Stimulated activated CD8-positive, alpha-beta memory T cell treated with anti-CD3 and anti-CD28 coated beads, Interleukin-15, amount 100 ng/mL, for 24 hours (primary cell): ENCODE measurements at places on chromosomes 6 and 20.

DNA sequence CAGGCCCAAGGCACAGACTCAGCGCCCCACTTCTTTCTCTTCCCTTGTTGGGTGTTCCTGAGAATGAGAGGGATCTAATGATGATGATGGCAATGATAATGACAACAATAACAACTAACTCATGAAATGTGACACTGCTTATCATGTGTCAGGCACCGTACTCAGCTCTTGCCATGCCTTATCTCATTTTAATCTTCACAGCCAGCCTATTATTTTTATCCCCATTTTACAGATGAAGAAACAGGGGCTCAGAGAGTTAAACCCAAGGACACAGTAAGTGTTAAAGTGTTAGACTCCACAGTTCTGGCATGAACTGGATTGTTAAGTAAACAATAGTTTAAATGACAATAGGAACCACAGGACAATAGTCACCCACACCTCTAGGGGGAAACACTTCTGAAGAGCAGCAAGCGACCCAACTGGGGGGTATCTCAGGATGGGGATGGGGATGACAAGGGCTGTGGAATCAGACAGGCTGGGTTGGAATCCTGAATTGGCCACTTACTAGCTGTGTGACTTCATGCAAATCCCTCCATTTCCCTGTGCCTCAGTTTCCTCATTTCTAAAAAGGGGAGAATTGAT, 12.5 kb downstream of the RSPH9 start:
- no peak for DNase-seq

DNA sequence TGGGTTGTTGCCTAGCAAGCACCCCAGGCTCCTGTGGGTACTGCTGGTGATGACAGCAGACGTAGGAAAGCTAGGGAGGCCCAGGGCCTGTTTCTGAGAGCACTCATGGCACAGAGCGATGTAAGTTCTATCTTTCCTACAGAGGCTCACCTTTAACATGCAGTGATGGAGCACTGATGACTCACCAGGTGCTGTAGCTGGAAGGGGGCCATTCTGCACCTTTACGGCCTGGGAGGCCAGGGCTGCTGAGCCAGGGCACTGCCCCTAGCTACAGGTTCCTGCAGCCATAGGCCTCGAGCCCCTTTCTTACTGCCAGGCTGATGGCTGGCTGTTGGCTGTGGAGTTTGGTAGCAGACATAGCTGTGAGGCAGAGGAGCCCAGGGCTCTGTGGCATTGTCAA, 31.1 kb upstream of the GPR6 start:
- DNase-seq: no peak

DNA sequence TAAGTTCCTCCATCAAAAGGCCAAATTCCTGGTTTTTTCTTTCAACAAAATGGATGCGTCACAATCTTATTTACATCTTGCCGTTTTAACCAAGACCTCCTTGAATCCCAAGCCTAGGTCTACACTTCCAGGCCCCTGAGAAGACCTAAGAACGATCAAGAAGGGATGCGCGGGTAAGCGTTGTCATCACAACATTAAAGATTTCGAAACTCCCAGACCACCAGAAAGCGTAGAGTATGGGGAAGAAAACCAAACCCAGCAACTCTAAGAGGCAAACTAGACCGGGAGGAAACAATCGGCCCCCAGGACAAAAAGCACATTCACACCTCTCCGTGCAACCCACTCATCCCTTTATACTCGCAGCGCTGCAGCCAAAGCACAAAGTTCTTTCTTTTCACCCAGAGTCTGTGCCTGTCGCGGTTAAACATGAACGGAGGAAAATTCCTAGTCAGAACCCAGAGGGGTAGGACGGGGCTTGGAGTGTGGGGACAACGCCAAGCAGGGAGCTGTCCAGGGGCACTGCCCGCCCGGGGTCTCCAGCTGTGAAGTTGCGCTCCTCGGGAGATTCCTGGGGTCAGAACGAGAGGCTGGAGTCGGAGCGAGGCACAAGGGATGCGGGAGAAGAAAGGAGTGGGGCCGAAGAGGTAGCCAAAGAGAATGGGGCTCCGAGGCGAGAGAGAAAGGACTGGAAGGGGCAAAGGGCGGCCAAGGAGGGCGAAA, 725 bp downstream of the OSER1 start:
- DNase-seq: no peak

GRCh38 chr6:109292420-109292819, 89.8 kb downstream of the CD164 start:
- DNase-seq: no peak

DNA sequence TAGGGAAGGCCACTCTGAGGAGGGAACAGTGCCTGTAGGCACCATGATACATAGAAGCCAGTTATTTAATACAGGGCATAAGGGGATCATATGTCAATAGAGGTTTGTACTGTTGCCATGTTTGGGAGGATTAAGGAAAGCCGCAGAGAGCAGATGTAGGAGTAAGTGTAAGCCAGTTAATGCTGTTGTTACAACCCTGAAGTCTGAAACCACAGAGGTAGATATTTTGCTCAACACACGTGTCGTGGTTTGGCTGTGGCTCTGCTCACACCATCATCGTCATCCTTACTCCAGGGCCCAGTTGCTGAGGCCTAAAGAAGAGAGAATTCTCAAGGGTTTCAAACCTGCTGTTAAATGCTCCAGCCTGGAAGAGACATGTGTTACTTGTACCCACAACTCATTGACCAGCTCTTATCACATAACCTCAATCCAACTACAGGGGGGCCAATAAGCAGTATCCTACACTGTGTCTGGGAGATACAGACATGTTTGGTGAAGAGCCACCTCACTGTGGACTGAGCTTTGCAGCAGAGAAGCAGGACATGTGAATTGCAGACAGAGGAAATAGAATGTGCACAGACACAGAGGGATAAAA, 31.0 kb upstream of the PSMF1 start:
- DNase-seq: no peak

GRCh38 chr6:131013495-131013894, 49.5 kb downstream of the EPB41L2 start:
- no peak for DNase-seq

DNA sequence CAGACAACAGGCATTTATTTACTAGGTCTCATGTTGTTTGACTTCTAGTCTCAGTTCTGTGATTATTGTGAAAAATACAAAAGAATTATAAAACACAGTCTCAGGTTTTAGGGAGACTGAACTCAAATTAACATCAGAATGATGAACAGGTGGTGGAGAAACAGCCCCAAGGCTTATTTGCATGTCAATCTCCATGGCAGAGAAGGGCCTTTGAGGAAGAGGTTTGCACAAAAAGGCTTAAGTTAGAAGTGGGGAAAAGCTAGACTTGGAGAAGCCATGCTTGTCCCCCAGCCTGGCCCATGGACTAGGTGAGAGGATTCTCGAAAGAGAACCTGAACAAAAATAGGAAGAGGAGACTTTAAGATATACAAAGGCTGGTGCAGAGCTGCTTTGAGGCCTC, 183.3 kb downstream of the EDN1 start:
- no peak for DNase-seq

DNA sequence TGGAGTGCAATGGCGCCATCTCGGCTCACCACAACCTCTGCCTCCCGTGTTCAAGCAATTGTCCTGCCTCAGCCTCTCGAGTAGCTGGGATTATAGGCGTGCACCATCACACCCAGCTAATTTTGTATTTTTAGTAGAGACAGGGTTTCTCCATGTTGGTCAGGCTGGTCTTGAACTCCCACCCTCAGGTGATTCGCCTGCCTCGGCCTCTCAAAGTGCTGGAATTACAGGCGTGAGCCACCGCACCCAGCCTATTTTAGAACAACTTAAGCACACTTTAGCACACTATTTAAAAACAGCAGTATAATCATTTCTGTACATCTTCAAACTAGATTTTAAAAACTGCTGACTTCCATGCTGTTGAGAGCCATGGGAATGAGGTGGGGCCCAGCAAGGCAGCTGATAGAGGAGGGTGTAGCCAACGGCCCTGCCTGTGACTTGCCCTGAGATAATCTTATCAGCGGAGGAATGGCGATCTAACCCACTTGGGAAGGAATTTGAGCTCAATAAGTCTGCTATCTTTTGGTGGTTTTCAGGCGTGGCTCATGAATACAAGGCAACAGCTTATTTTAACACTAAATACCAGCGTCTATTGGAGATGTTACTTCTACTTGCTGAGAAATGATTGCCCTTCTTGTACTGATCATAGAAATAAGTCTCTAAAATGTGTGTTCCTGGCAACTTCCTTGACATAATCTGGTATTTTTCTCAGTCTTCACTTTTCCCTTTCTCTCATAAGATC, 12.1 kb downstream of the ZDHHC14 start:
- no peak for DNase-seq
